ENCODE measurements at places on chromosomes 13 and 19.

DNA sequence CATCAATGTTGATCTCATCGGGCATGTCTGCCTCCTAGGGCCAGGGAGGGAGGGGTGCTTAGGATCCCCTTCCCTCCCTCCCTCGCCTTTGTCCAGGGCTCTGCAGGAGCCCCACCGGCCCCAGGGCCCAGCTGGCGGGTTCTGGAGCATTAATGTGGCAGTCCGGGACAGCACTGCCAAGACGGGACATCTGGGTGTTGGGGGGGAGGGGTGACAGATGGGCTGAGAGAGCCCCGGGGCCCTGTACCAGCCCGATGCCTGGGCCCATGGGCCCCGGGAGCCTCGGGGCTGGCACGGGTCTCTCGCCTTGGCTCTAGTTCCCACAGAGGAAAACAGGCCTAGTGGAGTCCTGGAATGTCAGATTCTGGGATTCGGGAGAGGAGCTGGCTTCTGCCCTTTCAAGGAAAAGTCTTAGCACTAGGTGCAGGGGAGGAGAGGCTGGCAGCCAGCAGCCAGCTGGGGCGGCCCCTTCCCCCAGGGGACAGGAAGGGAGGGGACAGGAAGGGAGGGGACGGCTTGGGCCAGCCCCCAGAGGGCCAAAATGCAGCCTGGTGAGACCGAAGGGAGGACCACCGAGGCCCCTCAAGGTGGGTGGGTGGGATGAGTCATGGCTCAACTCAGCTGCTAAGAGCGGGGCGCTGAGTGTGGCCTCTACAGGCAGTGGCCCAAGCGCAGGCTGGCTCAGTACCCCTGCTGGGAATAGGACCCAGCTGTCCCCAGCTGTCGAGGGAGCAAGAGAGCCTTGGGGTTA, 3.1 kb downstream of the PPP1R14A start:
- DNase-seq: no peak

GRCh38 chr13:110298505-110299282, 8.3 kb downstream of the COL4A1 start:
- DNase-seq: no peak

GRCh38 chr19:58203814-58204475, 21.1 kb downstream of the ZNF274 start:
- no peak for DNase-seq

DNA sequence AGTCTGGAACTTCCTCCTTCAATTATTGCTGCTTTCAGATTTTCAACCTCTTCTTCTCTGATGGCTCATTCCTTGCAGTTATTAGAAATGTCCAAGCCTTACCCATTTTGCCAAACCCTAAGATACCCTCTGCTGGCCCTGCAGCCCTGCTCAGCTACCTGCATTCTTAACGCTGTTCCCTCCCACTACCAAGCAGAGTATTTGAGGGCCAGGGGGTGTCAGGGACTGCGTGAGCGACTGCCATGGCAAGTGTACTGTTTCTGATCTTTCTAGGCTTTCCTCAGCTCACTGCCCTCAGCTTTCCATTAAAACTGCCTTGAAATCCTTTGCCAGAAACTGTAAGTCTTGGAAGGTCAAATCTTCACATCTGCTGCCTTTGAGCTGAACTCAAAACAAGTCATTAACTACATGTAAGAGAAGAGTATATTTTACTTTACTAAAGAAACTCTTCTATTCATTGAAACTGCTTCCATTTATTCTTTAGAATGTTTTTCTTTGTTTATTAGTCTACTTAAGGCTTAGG, 41.0 kb downstream of the HS6ST3 start:
- DNase-seq: no peak

DNA sequence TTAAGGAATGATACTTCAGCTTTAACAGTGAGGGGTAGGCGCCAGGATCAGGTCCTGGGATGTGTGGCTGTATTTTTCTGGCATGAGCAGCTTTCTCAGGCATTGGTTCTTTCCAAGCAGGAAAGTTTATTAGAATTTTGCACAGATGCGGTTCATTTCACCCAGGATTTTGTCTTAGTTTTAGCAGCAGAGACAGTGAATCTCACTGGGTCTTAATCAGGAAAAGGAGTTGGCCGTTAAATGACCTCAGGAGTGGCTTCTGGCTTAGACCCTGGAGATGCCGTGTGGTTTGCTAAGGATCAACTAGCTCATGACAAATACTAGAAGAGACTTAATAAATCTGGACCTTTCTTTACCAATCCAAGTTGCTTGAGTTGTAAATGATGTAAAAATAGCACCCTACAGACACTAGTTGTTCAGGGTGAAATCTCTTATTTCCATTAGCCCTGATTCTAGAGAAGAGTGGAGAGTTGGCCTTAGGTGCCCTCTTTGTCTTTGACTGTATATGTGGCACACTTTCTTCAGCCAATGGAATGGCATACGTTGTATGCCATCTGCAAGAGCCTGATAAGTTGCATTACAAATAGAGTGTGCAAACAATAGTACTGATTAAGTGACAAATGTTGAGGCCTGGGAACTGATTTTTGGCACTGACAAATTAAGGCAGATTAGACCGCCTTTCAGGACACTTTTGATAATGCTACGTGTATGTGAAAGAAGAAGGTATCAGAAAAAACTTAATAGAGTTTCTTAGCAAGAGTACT, 34.0 kb downstream of the LRCH1 start:
- DNase-seq: no peak

DNA sequence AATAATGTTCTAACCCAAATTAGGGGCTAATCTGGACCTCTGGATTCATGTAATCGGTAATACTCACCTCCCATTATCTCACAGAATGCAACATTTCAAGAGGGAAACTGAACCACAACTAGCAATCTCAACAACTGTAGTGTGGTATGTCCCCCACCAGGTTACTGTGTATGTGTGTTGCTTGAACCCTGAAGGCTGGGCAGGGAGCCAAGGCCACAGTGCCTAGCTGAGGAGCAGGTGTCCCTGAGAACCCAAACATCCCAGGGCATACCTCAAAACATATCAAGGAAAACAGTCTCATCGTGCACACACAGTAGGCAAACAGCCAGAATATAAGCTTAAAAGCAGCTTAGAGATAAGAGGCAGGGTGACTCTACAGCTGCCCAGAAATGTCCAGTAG, 20.5 kb upstream of the NEK3 start:
- no peak for DNase-seq

DNA sequence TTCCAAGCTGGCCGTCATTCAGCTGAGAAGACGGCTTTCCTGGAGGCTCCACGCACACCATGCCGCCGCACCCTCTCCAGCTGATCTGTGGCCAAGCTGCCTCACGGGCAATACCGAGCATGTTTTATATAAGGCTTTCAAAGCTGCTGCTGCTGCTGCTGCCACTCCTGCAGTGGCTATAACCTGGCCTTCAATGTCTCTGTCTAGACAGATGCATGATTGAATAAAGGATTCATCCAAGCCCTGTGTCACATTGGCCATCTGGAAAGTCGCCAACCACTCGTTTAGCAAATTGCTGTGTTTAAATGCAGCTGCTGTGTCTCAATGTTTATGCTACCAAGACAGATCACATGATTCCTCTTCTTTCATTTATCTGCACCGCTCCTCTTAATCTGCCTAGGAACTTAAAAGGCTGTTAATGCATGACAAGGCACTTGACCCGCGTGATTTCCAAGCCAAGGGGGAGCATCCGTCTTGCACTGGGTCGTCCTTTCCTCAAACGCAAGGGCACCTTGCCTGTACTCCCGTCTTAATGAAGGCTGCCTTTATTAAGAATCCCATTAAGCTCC, 114.3 kb downstream of the TEX26 start:
- DNase-seq: no peak

DNA sequence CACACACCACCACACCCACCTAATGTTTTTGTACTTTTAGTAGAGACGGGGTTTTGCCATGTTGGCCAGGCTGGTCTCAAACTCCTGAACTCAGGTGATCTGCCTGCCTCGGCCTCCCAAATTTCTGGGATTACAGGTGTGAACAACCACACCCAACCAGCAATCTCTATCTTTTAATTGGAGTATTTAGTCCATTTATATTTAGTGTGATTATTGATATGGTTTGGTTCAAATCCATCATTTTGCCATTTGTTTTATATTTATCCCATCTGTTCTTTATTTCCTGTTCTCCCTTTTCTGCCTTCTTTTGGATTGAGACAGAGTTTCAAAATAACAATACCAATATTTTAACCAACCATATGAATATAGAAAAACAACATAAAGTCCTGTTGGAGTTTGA, 4.1 kb downstream of the ZNF420 start:
- no peak for DNase-seq

DNA sequence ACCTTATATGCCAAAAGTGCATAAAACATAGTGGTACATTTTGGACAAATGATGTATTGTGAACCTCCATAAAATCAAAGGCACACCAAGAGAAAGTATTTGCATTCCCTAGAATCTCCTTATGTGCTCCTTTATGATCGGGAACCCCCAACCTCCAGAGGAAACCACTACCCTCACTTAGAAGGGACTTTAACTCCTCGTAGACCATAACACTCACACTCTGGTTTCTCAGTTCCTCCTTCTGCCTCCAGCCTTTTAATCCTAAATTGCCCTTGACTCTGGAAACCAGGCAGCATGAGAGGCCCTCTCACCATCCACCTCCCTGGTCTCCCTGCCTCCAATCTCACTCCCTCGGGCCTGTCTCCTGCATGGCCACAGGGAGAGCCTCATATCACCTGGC, 9.8 kb upstream of the KCNN4 start:
- DNase-seq: no peak

GRCh38 chr19:17235971-17236777, 9.5 kb downstream of the NR2F6 start:
- no peak for DNase-seq
